Thyroid gland (tissue), 4 donors: ENCODE measurements at places on chromosomes 7 and 10. TPM values are rescaled to one million over a fixed set of nuclear protein-coding genes. Genes with fewer than 3 reads are reported as not detected.

DNA sequence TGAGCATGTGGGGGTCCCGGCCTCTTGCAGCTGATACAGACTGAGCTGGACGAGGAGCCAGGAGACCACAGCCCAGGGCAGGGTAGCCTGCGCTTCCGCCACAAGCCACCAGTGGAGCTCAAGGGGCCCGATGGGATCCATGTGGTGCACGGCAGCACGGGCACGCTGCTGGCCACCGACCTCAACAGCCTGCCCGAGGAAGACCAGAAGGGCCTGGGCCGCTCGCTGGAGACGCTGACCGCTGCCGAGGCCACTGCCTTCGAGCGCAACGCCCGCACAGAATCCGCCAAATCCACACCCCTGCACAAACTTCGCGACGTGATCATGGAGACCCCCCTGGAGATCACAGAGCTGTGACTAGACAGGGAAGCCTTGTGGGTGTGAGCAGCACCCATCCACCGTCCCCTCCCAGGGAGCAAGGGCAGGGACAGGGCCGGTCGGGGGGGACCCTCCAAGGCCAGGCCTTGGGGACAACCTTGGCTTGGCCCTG, 36.1 kb downstream of the PSAP start:
- no peaks in the 10 kb centered on the region for H3K27me3 ChIP-seq
- no peak overlapping the region for H3K27ac ChIP-seq
- DNase-seq = no peak
- no peak overlapping the region for H3K4me3 ChIP-seq

Gene CTAGE4
- 10.9 TPM for total RNA-seq

Gene TMEM176B
- 23.3 TPM for total RNA-seq

DNA sequence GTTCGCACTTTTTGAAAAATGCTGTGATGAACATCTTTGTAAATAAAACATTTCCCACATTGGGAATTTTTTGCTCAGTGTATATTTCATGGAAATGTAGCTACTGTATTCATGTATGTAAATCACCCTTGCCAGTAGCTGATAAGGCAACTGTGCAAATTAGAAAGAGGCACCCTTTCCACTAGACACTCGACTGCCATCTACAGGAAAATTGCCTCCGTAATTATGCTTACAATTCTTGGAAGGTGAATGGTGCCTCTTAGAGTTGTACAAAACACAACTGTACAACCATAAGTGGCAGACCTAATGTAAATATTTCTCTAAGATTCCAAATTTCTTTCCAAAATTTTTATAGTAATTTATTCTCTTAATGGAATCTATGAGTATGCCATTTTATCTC, 491.7 kb downstream of the CCSER2 start:
- H3K4me1 ChIP-seq = peaks cover 2% of the 10 kb centered on the region
- H3K36me3 ChIP-seq = no peaks in the 10 kb centered on the region
- no peak overlapping the region for H3K27ac ChIP-seq
- DNase-seq = no peak

Gene MSS51
- 2.9 TPM for total RNA-seq

Gene ANAPC16
- 112 TPM for total RNA-seq

DNA sequence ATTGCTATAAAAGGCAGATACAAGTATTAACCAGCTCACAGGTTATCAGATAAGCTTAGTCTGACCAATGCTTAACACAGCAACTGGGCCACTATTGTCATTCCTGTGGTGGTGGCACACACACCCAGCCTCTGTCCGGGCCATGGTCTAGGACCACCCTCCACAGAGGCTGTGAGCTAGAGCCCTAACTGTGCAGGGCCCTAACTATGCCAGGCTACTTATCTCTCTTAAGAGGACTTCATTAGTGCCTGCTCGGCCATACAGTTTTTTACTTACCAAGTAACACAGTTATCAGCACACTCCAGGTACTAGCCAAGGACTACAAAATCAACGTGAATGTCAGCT, 2.1 kb upstream of the EGFR start:
- no peak for DNase-seq
- peaks cover 25% of the 10 kb centered on the region for H3K4me1 ChIP-seq
- no peak overlapping the region for H3K27ac ChIP-seq
- H3K36me3 ChIP-seq = no peaks in the 10 kb centered on the region
- H3K27me3 ChIP-seq = no peaks in the 10 kb centered on the region

GRCh38 chr10:96996275-96996965, 164.3 kb downstream of the LCOR start:
- H3K36me3 ChIP-seq = no peaks in the 10 kb centered on the region
- no peak overlapping the region for H3K27ac ChIP-seq
- no peak overlapping the region for H3K4me3 ChIP-seq
- no peak for DNase-seq
- H3K4me1 ChIP-seq = no peaks in the 10 kb centered on the region
